Stimulated activated CD8-positive, alpha-beta memory T cell treated with anti-CD3 and anti-CD28 coated beads, Interleukin-4, amount 100 ng/mL, for 1 hour (primary cell): ENCODE measurements at places on chromosomes 1 and 21.

DNA sequence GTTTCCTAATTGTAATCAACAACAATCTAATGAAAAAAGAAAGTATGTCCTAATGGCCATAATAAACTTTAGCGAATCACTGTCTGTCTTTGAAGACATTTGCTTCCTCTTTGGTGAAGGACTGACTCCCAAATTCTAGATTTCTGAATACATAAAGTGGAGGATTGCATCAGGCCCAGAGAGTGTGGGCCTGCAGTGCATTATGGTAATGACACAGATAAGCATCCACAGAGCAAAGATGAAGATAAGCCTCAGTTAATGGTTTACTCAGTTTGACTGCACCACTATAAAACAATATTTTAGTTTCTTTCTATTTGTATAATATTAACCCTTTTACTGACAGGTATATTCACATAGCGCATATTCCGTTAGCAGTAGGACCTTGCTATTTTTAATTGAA lies 365.5 kb downstream of the KCTD3 start:
- no peak for DNase-seq

DNA sequence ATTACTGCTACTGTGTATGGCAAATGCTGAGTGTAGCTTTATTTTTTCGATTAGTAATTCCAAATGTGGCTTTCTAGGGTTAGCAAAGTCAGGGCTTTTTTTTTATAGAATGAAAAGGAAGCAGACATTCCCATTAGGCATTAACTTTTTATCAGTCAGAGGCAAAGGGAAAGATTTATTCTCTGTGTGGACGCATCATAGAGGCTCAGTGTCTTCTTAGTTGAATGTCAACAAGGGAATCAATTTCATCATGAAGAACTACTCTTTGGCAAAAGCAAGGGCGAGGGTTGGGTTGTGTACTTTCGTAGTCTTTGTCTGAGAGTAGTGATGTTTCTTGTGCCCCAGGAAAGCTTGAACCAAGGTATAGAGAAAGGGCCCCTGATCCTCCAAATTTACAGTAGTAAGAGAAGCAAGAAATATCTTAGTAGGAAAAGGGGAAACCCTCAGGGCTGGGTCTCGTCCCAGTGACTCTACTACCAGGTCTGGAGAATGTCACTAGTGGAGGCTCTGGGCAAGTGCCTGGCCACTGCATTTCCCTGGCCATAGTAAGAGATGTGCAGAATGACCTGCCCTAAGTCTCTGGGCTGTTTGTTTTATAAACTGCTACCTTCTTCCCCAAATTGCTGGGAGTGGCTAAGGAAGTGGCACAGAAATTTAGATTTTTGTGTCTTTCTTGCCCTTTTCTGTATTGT lies 30.0 kb upstream of the MACF1 start:
- no peak for DNase-seq

- DNase-seq: no peak
Observed at GRCh38 chr1:91710261-91710660, 175.7 kb downstream of the TGFBR3 start.

GRCh38 chr1:6105763-6106162 lies 60.1 kb downstream of the KCNAB2 start:
- no peak for DNase-seq

- no peak for DNase-seq
Observed at GRCh38 chr1:12001249-12001917, 17.9 kb upstream of the MIIP start.

- DNase-seq: no peak
Observed at GRCh38 chr1:208724079-208724478, 479.9 kb upstream of the PLXNA2 start.

DNA sequence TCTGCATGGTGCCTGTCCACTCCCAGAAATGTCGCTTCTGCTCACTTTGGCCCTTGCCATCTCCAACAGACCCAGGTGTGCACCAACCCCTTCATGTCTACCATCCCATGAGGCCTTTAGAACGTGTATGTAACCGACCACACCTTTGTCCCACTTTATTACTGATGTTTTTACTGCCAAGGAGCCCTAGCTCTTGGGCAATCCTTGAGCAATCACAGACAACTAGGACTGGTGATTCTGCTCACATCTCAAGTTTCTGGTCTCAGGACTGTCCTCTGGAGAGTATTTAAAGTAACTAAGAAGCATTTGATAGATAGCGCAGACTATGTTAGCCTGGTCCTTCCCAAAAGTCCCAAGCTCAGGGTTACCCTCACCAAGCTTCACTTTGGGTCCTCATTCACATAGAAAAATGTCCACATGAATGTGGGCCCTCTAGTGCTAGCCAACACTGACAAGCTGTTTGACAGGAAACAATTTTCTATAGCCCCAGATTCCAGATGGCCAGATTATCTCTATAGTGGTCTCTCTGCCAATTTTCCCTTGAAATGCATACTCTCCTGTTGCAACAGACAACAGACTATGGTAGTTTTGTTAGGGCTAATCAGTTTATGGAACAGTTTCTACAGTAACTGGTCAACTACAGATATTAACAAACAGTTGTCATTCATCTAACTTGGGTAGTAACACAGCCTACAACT lies 6.9 kb upstream of the TMEM81 start:
- no peak for DNase-seq

GRCh38 chr1:107546576-107546975 lies 405.7 kb downstream of the NTNG1 start:
- DNase-seq: no peak

DNA sequence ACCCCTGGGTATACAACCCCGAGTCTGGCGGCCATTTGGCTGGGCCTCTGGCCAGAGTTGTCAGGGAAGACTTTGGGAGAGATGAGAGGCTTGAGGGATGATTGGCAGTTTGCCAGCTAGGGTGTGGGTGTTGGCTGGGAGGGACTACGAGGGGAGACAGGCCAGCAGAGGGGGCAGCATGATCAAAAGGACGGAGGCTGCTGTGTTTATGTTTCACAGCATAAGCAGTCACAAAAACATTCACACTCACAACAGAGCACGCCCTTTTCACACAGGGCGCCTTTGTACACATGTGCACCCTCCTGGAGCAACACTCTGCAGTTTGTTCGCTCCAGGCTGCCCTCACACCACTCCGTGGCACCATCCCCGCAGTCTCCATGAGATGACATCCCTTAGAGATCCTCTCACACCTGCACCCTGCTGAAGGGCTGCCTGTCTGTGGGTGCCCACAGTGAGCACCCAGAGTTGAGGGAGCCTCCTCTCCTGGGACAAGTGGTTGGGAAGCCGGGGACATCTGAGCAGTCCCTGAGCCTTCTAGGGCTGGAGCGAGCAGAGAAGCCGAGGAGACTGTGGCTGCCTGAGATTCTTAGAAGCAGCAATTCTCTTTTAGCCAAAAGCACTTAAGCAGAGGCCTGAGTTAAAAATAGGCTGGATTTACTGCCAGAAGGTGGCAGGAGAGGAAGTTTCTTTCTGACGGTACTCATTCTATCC lies 15.4 kb downstream of the EFNA3 start:
- no peak for DNase-seq

DNA sequence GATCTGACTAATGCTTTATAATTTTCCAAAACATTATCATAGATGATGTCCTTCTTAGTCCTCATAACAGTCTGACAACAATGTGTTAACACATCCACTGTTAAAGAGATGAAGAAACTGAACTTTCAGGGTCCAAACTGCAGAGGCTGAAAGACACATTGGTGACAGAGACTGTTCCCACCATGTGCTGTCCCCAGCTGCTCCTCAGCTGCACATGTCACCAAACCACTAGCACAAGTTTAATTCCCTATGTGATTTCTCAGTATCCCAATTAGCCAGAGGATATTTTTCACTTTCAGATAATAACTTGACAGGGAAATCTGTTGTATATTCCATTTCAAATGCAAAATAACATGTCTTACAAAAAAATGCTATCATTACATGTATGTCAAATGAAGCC lies 24.6 kb downstream of the LAMC2 start:
- DNase-seq: no peak

- DNase-seq: no peak
Observed at GRCh38 chr1:200253774-200254495, 155.9 kb downstream of the ZNF281 start.

DNA sequence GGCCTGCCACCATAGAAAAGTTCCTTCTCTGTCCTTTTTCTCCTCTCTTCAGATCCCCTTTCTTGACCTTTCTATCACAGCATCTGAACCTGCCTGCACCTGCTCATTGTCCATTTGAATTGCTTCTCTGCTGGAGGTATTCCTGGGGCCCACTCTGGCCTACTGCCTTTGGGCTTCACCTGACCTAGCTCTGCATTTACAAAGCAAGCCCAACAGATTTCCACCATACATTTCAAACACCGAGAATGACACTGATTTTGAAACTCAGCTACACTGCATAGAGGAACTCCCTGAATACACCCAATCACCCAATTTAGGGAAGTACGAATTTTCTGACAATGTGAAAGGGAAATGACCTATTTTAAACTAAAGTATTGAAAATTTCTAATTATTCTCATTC lies 284.5 kb upstream of the USP25 start:
- no peak for DNase-seq

- no peak for DNase-seq
Observed at GRCh38 chr1:183454377-183454776, 17.9 kb upstream of the SMG7 start.

GRCh38 chr1:37673920-37674319 lies 18.4 kb upstream of the CDCA8 start:
- peak; percentile 24 for DNase-seq

GRCh38 chr1:201748335-201748734 lies 80.6 kb upstream of the IPO9 start:
- DNase-seq: no peak

- no peak for DNase-seq
Observed at GRCh38 chr1:186440584-186440983, 20.3 kb downstream of the PDC start.

GRCh38 chr1:53324728-53325297 lies 3.1 kb downstream of the LRP8 start:
- DNase-seq: no peak

GRCh38 chr1:32466761-32467160 lies 1.9 kb downstream of the ZBTB8B start:
- no peak for DNase-seq

DNA sequence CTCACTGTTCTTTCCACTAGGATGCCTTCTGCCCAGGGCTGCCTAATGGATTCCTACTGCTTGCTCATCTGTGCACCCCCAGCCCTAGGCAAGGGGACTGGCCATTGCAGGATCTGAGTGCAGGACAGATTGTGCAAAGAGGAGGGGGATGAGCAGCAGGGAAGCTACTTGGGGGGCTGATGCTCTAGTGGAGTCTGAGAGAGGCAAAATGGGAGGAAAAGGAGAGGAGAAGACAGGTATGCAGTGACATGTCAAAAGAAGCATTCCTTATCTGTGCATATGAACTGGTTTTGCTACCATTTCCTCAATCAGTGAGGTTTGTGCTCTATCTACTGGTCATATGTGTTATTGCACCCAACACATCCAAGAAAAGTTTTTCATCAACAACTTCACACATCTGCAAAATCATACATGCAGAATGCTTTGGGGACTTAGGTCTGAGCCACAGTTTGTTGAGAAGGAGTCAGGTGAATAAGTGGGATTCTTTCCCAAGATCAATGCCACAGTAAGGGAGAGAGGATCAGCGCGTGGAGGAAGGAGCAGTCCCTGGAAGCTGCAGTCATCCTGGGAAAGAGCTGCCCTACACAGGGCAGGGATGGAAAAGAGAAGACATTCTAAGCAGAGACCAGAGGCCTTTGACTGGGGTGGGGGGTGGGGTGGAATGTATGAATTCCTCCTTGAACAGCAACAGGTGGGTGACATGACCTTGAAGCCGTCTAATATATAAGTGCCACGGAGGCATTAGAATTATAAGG lies 14.4 kb downstream of the SLC5A9 start:
- no peak for DNase-seq

DNA sequence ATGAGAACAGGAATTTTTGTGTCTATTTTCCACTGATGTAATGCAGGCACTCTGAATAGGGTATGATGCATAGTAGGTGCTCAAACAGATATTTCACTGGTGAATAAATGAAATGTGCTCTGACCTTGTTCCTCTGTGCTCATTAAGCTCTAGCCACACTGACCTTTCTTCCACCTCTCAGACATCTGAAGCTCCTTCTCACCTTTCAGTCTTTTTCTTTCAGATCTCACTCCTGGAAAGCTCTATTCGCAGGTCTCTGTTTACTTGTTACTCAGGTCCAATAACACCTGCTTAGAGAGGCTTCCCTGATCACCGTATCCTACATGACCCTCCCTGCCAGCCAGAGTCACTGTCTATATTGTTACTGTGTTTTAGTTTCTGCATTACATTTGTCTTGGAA lies 59.2 kb upstream of the IVNS1ABP start:
- DNase-seq: no peak

DNA sequence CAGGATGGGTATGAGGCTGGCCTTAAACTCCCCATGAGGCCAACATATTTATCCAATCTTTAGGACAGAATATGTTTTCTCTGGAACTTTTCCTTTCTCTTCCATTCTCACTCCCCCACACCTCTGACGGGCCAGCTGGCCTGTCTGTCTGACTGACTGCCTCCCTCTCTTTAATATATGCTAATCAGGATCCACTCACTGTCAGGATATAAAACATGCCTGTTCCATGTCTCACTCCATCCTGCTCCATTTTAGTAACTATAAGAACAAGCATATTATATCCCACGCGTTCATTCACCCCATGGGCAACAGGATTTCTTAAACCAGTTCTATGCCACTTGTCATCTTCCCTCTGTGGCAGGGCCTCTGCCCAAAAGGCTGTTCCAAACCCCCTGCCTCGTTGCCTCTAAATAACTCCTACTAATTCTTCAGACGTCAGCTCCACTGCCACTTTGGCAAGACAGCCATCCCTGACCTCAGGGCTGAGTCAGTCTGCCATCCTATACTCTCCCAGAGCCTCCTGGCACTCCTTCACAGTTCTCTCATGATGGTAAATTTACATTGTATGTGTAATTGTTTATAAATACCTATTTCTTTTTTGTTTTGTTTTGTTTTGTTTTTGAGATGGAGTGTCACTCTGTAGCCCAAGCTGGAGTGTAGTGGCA lies 84.3 kb upstream of the SPATA6 start:
- no peak for DNase-seq

- DNase-seq: no peak
Observed at GRCh38 chr1:65524931-65525265, 104.4 kb downstream of the LEPR start.

GRCh38 chr1:86507935-86508582 lies 38.8 kb upstream of the CLCA4 start:
- no peak for DNase-seq

- no peak for DNase-seq
Observed at GRCh38 chr1:154536570-154536969, 21.9 kb downstream of the UBE2Q1 start.
